ENCODE measurements at places on chromosomes 3 and 15.

- DNase-seq: no peak
- H3K4me3 ChIP-seq: no peak overlapping the region
- no peak overlapping the region for H3K27ac ChIP-seq
- H3K4me1 ChIP-seq: no peaks in the 10 kb centered on the region
Measured at GRCh38 chr3:128413003-128413370, 53.7 kb downstream of the DNAJB8 start.

DNA sequence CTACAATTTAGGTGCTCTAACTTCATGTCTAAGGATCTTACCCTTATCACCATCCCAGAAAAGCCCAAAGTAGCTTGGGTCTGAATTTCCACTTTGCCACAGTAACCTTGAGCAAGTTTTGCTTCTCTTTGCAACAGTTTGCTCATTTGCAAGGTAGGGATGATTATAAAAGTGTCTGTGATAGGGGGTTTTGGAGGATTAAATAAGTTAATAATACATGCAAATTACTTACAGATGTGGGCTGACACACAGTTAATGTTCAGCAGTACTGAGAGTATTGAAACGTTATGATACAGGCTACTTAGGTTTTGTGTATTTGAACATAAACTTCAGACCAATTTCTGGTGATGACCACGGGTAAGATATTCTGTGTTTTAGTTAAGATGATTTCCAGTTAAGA lies 444.7 kb upstream of the TPRG1 start:
- DNase-seq: no peak
- no peak overlapping the region for H3K27ac ChIP-seq
- H3K4me1 ChIP-seq: peaks cover 21% of the 10 kb centered on the region
- H3K36me3 ChIP-seq: no peaks in the 10 kb centered on the region

- H3K27ac ChIP-seq: no peak overlapping the region
- no peaks in the 10 kb centered on the region for H3K27me3 ChIP-seq
- 0 out of 2 replicates have a peak, but pooled peaks cover 9% of the 10 kb centered on the region for H3K4me1 ChIP-seq
- H3K4me3 ChIP-seq: no peak overlapping the region
Measured at GRCh38 chr15:68802373-68802772, 18.3 kb downstream of the ANP32A start.

- H3K27me3 ChIP-seq: no peaks in the 10 kb centered on the region
- H3K4me3 ChIP-seq: no peak overlapping the region
- no peak overlapping the region for H3K27ac ChIP-seq
Measured at GRCh38 chr15:60839510-60840211, 360.7 kb upstream of the ICE2 start.

- no peaks in the 10 kb centered on the region for H3K27me3 ChIP-seq
- DNase-seq: no peak
- H3K27ac ChIP-seq: no peak overlapping the region
- no peaks in the 10 kb centered on the region for H3K4me1 ChIP-seq
Measured at GRCh38 chr15:65221697-65222096, 10.4 kb upstream of the CILP start.

- H3K36me3 ChIP-seq: 0 out of 2 replicates have a peak, but pooled peaks cover 7% of the 10 kb centered on the region
- no peak for DNase-seq
- H3K4me1 ChIP-seq: no peaks in the 10 kb centered on the region
- no peaks in the 10 kb centered on the region for H3K27me3 ChIP-seq
Measured at GRCh38 chr3:128735287-128735686, 9.3 kb downstream of the RAB7A start.

- H3K36me3 ChIP-seq: no peaks in the 10 kb centered on the region
- H3K27me3 ChIP-seq: no peaks in the 10 kb centered on the region
- no peak overlapping the region for H3K27ac ChIP-seq
- no peak overlapping the region for H3K4me3 ChIP-seq
Measured at GRCh38 chr3:149552700-149553099, 78.2 kb downstream of the TM4SF4 start.

DNA sequence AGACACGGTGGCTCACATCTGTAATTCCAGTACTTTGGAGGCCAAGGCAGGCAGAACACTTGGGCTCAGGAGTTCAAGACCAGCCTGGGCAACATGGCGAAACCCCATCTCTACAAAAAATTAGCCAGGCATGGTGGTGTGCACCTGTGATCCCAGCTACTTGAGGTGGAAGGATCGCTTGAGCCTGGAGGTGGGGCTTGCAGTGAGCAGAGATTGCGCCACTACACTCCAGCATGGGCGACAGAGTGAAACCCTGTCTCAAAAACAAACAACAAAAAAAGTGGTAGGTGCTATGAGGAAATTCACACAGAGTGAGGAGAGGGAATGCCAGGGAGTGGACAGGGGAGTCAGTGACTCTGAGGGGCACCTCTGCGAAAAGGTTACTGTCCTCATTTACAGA lies 29.4 kb downstream of the RPN1 start:
- DNase-seq: no peak
- H3K27ac ChIP-seq: no peak overlapping the region
- H3K4me1 ChIP-seq: peaks cover 19% of the 10 kb centered on the region
- H3K4me3 ChIP-seq: no peak overlapping the region

DNA sequence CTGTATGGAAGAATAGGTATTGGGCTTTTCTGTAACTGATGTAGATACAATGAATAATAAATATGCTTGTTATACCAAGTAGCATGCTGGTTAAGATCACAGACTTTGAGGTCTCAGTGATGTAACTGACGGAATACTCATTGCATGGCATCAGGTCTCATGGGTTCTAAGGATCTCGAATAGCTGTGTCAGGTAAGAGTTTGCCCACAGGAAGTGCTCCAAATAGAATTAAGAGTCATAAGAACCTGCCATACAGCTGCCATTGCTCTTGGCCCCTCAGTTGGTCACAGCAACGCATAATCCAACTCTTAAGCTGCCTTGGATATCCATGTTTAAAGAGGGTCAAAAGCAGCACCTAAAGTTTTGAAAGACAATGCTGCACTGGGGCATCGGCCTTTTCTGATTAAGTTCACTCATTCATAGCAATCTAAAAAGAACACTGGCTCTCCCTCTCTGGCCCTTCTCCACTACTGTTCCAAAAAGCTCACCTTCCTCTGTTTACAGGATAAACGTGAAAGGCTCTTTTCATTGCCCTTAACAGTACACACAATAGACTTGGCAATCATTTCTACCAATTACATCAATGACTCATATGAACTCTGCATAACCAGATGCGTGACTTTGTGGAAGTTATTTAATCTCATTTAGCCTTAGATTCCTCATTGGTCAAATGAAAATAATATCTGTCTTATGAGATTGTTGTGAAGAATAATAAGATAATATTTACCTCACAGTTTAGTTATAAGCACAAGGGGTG lies 74.6 kb downstream of the ZBTB20 start:
- H3K4me1 ChIP-seq: peaks cover 2% of the 10 kb centered on the region
- H3K27me3 ChIP-seq: no peaks in the 10 kb centered on the region
- no peaks in the 10 kb centered on the region for H3K36me3 ChIP-seq
- DNase-seq: no peak
- no peak overlapping the region for H3K27ac ChIP-seq

DNA sequence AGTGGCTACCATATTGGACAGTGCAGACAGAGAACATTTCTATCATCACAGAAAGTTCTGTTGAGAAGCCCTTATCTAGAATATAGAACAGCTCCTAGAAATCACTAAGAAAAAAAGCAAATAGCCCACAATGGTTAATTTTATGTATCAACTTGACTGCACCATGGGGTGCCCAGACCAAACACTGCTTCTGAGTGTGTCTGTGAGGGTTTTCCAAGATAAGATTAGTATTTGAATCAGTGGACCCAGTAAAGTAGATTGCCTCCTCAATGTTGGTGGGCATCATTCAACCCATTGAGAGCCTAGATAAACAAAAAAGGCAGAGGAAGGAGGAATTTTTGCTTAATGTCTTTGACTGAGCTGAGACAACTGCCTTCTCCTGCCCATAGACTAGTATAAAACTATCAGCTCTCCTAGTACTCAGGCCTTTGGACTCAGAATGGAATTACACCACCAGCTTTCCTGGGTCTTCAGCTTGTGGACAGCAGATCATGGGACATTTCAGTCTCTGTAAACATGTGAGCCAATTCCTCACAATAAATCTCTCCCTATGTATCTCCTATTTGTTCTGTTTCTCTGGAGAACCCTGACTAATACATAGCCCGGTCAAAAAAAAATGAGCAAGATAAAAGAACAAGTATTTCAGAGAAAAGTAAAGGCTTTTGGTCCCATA lies 55.9 kb upstream of the OXTR start:
- no peaks in the 10 kb centered on the region for H3K27me3 ChIP-seq
- no peaks in the 10 kb centered on the region for H3K36me3 ChIP-seq
- H3K27ac ChIP-seq: no peak overlapping the region
- no peaks in the 10 kb centered on the region for H3K4me1 ChIP-seq
- H3K4me3 ChIP-seq: no peak overlapping the region

DNA sequence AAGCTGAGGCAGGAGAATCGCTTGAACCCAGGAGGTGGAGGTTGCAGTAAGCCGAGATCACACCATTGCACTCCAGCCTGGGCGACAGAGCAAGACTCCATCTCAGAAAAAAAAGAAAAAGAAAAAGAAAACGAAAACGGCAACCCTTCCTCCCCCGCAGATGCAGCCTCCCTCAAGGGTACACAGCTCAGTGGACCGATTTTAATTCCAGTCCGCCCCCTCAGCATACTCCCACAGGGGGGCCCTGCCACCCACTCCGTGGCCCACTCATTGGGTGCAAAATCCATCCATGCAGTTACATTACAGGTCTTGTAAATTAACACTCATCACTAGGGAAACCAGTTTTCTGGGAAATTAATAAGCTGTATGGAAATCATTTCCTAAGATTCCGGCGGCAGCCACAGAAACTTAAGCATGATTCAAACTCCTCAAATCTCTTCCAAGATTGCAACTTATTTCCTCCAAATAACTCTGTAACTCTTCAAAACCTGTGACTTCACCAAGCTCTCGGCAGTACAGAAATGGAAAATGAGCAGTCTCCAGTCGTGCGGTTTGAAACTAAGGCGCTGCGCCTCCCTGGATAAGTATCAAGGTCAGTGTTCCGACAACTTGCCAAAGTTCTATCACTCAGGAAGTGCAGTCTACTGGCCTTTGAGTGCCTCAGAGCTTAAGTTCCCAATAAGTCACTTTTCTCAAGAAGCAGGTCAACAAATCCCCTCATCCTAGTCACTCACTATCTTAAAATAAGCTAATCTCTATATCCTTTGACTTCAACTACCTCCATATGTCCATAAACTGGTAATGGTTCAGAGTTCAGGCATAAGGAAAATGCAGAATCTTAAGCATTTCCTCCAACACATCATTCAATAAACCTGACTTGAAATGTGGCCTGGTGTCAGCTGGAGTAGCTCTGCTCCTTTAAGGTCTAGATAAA lies 24.7 kb upstream of the KLHL6 start:
- H3K36me3 ChIP-seq: no peaks in the 10 kb centered on the region
- peak overlapping the region; percentile 24 for H3K4me3 ChIP-seq
- H3K27ac ChIP-seq: no peak overlapping the region
- no peaks in the 10 kb centered on the region for H3K27me3 ChIP-seq
- no peak for DNase-seq
- no peaks in the 10 kb centered on the region for H3K4me1 ChIP-seq

DNA sequence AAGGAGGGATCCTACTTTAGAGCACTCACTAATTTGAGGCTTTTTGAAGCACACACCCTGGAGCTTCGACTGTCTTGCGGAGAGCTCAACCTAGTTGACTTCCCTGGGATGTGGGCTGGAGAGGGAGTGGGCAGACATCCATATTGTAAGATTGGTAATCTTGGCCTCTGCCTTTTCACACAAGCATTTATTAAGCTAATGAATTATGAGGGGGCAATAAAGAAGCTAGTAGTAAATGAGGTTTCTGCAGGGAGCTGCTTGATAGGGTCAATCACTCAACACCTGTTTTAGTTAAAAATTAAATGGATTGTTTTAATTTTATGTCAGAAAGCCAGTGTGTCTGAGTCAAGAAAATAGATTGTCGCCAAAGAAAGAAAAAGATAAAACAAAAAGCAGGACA lies 76.3 kb downstream of the PDZRN3 start:
- no peaks in the 10 kb centered on the region for H3K4me1 ChIP-seq
- H3K36me3 ChIP-seq: no peaks in the 10 kb centered on the region
- DNase-seq: no peak
- H3K4me3 ChIP-seq: no peak overlapping the region
- no peaks in the 10 kb centered on the region for H3K27me3 ChIP-seq
- H3K27ac ChIP-seq: no peak overlapping the region

GRCh38 chr3:43523454-43524053 lies 98.3 kb downstream of the ANO10 start:
- no peaks in the 10 kb centered on the region for H3K27me3 ChIP-seq
- H3K36me3 ChIP-seq: no peaks in the 10 kb centered on the region
- H3K4me1 ChIP-seq: no peaks in the 10 kb centered on the region
- no peak for DNase-seq
- no peak overlapping the region for H3K4me3 ChIP-seq

DNA sequence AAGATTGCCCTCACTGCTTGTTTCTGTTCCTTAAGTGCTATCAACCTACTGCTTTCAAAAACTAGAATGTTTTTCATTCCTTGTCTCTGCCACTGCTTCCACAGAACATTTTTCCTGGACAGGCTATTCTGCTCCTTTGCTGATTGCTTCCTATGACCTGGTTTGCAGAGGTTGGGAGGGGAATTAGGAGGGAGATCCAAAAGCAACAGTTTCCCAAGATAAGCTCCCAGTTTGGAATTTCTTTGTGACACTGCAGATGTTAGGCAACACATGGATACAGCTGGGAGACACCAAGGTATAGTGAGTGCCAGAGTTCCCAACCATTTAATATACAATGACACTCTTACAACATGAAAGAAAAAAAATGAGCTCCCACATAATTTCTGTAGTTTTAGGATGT lies 1036.5 kb downstream of the ROBO2 start:
- no peaks in the 10 kb centered on the region for H3K27me3 ChIP-seq
- no peak overlapping the region for H3K27ac ChIP-seq
- no peak for DNase-seq
- H3K36me3 ChIP-seq: no peaks in the 10 kb centered on the region
- no peaks in the 10 kb centered on the region for H3K4me1 ChIP-seq
- no peak overlapping the region for H3K4me3 ChIP-seq

DNA sequence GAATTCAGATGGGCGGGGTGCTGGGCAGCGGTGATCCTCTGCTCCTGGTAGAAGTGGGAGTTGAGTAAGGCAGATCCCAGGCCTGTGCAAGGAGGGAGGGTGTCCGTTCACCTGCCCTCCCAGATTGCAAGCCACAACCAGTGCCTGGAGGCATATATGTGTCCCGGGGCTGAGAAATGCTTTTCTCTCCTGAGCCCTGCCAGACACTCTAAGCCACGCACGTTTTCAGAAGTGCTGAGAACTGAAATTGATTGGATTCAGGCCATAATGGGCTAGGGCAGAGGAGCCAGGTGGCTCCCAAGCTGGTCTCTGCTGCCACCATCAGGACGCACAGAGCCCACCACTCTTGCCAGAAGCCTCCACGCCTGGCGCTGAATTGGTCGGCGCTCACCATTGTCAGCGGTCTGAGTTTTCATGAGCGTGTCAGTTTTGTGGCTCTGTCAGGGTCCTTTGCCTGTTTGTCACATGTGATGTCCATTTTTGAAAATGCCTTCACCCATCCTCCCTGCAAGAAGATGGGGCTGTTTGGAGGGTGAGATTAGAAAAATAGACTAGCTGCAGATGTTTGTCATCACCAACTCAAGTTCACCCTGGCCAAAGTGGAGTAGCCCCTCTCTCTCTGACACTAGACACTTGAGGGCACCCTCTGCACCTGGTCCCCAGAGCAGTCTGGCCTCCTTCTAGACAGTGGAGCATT lies 15.4 kb upstream of the BFSP2 start:
- DNase-seq: peak; percentile 77
- no peak overlapping the region for H3K27ac ChIP-seq
- H3K4me1 ChIP-seq: no peaks in the 10 kb centered on the region
- no peak overlapping the region for H3K4me3 ChIP-seq
- H3K36me3 ChIP-seq: no peaks in the 10 kb centered on the region

All from MM.1S (cell line).